ENCODE measurements at places on chromosomes 6 and 20.

GRCh38 chr6:54404791-54405190, 96.5 kb downstream of the TINAG start:
- DNase-seq, result no peak

DNA sequence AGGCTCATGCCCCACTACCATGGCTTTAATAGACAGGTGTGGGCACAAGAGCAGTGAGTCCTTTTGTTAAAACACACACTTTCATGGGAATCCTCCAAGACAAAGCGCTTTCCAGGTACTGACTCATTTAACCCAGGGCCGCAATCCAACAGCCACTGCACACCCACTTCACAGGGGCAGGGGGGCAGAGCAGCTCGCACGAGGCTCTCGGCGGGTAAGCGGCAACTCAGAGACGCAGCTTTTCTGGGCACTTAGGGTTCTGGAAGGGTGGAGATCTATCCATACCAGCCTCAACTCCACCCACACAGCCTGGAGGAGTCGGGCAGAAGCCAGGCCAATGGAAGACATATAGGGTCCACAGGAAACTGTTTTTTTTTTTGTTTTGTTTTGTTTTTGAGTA, 28.6 kb downstream of the PSMG4 start:
- DNase-seq, result no peak

DNA sequence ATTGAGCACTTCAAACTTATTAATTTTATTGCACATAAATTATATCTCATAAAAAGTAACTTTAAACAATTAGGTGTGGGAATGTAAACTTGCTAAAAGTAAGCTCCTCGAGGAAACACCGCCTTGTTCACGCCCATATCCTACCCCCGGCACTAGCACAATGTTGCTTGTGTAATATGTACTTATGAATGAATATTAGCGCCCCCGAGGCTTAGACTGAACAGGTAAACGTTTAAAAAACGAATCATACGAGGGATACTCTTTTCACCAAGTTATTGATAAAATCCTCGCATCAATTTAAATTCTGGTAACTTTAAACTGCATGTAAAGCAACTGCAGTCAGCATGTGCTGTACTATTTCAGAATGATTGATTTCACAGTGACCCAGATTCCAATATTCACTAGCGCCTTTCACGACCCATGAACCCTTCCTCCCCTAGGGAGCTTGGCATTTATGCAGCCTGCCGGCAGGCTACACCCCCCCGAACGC, 637 bp downstream of the TFB1M start:
- DNase-seq, result peak; percentile 56

- DNase-seq, result peak; percentile 91
These were observed 113.9 kb upstream of the PRSS16 start for GRCh38 chr6:27133281-27134227.

DNA sequence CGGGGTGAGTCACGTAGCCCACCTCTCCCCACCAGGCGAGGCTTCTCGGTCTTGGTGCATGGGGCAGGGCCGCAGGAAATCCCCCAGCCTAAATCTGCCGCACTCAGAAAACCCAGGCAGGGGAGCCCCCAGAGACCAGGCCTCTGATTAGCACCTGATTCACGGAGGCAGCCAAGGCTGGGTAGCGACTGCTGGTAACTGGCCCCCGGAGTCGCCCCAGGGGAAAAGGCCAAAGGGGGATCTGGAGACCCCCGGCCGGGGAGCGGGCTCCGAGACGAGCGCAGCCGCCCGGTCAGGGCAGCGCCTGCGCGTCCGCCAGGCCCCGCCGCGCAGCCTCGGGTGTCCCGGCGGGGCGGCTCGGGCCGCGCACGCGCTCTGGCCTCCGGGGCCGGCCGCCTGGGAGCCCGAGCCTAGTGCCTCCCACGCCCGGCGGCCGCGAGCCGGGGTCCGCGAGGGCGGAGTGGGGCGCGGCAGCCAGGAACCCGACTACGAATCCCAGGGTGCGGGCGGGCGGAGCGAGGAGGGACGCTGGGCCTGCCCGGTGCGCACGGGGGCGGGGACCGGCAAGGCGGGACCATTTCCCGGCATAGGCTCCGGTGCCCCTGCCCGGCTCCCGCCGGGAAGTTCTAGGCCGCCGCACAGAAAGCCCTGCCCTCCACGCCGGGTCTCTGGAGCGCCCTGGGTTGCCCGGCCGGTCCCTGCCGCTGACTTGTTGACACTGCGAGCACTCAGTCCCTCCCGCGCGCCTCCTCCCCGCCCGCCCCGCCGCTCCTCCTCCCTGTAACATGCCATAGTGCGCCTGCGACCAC, at the start of gene DUSP22:
DUSP22 (plus strand) TSS at position 791 of the 809 bp plus-strand sequence. CDS start 53 bp downstream, outside the sequence.
- peak; percentile 99 for DNase-seq

- DNase-seq, result no peak
These were observed 103.0 kb downstream of the SASH1 start for GRCh38 chr6:148445620-148446019.

Measured in RPMI8226 (cell line).